ENCODE measurements at places on chromosomes 1 and 21.

DNA sequence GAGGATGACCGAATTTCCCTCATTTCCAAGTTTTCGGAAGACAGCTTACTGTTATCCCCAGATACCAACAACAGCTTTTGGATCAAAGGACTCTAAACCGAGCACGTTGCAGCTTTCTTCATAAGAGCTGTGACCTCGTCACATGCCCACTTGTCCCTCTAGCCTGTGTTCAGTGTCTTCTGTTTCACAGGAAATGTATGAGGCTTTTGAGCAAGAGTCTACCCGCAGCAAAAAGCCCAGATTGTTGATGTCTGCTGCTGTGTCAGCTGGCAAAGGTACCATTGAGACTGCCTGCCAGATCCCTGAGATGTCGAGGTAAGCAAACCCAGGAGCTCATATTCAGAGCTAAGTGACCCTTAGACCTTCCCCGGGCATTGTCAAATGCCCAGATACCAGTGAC lies 24.1 kb downstream of the CHI3L2 start:
- DNase-seq = no peak

DNA sequence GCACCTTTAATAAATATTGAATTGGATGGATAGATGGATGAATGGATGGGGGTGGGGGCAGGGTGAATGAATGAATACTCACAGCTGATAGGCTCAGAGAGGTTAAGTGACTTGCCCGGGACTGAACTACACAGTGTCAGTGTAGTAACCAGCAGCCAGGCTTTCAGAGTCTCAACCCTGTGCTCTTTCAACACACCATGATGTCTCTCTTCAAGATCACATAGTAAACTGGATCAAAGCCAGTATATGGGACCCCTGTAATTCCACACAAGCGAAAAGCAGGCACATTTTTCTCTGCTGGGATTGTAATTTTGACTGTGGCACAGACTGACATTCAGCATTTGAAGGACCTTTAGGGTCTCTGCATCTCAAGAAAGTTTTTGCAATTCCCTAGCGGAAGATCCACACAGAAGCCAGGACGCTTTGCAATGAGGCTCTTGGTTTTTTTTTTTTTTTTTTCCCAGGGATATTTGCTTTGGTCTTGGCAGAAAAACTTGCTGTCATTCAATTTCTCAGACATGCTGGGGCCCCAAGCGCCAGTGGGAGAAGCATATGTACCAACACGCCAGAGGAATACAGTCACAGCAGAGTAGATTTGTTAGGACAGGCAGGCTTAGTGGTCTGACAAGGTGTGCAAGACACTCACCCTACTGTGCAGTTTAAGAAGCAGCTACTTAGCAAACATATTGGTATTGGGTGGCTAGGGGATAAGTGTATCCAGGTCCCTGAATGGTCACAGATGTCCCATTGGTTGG lies 213.1 kb upstream of the CAMK1G start:
- no peak for DNase-seq

GRCh38 chr1:178660461-178660860 lies 64.6 kb upstream of the RALGPS2 start:
- no peak for DNase-seq

DNA sequence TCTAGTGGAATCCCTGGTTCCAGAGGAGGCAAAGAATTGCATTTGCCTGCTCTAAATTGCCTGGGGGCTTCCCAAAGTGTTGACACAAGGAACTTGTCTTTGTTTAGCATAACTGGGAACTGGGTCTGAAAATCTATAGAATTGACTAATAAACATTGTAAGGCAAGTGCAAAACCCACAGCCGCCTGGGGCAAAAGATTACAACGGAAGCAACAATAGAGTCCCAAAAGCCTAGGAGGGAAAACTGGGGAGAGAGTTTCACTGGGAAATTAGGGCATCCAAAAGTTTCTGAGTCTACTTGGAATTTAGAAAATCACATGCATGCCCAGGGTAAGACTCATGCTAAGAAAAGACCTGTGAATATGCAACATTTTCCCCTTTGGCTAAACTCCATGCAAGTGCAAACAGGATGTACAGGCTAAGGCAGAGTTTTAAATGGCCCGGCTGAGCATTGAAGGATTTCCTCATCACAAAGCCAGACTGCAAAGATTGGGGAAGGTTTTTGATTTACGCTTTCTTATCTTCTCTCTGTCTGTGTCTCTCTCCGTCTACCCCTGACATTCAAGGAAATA lies 725.3 kb upstream of the NCAM2 start:
- no peak for DNase-seq

- no peak for DNase-seq
Observed at GRCh38 chr1:199150756-199151155, 511.9 kb downstream of the PTPRC start.

DNA sequence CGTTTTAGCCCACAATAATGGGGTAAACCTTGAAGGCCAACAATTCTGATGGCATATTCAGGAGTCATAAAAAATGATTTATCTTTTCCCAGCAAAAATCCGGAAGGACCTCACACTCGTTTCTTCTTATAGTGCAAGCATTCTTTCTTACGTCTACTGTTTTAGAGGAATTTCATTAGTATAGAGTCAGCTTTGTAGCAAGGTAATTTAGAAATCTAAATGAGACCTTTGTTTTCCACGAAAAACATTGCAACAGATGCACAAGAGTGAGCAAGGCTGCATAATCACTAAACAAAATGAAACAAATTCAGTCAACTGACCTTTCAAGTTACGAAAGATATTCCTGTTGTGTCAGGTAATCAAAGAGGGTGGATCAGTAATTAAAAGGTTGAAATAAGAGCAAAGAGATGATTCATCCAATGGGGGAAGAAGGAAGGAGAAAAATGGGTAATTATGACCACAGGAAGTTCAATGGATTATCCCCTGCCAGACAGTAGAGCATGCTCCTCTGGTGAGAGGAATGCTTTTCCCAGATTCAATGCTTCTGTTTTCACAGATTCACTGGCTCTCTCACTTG lies 560 bp upstream of the CSDE1 start:
- no peak for DNase-seq

DNA sequence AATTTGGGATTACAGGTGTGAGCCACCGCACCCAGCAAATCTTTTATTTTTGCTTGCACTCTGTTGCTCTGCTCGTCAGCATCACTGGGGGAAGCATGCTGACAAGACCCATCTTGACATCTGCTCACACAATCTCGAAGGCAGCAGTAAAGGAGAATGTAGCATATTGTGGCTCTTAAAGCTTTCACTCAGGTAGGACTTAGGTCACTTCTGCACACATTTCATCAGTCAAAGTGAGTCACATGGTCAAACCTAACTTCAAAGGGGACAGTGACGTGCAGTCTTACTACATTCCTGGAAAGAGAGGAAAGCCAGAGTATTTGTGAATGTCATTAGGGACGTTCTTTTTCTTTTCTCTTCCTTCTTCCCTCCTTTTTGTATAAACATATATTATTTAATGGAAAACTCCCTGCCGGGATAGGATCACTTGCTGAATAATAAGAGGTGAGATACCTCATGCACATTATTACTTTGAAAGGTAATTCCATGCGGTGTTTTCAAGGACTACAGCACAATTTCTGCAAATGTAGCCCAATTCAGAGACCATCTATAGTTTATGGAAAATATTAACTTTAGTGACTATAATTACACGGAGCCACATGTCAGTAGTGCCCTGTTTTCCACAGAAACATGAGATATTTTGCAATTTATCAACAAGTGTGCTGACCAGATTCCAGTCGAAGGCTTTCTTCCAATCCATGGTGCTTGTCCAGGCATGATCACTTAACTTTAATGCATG lies 19.3 kb upstream of the ACBD6 start:
- DNase-seq = no peak

- DNase-seq = no peak
Observed at GRCh38 chr1:2583871-2584351, 2.7 kb upstream of the PRXL2B start.

- no peak for DNase-seq
Observed at GRCh38 chr1:182308826-182309225, 82.8 kb downstream of the GLUL start.

Measured in stimulated activated effector memory CD8-positive, alpha-beta T cell treated with anti-CD3 and anti-CD28 coated beads, Interleukin-12 subunit alpha, Interleukin-12 subunit beta, amount 100 ng/mL, for 72 hours (primary cell).